Stimulated activated CD8-positive, alpha-beta memory T cell treated with anti-CD3 and anti-CD28 coated beads, Interleukin-7, amount 100 ng/mL, for 24 hours (primary cell): ENCODE measurements at places on chromosomes 2 and 18.

- DNase-seq = no peak
Measured at GRCh38 chr2:16368951-16369350, 296.7 kb downstream of the CYRIA start.

DNA sequence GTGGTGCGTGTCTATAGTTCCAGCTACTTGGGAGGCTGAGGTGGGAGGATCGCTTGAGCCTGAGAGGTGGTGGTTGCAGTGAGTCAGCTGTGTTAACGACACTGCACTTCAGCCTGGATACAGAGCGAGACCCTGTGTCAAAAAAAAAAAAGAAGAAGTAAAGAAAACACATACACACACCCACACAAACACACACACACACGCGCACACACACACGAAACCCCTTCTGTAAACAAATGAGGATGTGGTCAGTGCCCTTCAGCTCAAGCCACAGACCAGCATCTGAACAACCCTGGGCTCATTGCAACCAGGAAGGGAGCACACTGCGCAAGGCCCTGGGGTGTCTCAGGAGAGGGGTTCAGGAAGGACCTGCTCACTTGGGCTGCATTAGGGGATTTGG lies 47.9 kb upstream of the KCNF1 start:
- DNase-seq = no peak

DNA sequence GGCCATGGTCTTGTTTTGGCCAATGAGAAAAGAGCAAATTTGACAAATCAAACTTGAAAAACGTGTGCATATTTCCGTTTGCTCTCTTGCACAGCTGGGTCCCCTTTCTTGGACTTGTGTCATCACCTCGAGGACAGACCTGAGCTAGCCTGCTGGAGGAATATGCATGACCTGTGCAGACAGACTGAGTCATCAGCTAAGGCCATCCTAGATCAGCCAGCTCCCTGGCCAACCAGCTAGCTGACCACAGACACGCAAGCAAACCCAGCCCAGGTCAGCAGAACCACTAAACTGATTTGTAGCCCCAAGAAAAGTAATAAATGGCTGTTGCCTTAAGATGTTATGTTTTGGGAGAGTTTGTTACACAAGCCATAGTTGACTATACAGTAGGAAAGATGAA lies 61.3 kb upstream of the PAX3 start:
- no peak for DNase-seq

- DNase-seq = no peak
Measured at GRCh38 chr2:10909050-10909995, 2.4 kb upstream of the KCNF1 start.

GRCh38 chr2:200086911-200087310 lies 131.5 kb downstream of the MAIP1 start:
- no peak for DNase-seq

- peak; percentile 28 for DNase-seq
Measured at GRCh38 chr2:24491542-24492420, 727 bp downstream of the NCOA1 start.

DNA sequence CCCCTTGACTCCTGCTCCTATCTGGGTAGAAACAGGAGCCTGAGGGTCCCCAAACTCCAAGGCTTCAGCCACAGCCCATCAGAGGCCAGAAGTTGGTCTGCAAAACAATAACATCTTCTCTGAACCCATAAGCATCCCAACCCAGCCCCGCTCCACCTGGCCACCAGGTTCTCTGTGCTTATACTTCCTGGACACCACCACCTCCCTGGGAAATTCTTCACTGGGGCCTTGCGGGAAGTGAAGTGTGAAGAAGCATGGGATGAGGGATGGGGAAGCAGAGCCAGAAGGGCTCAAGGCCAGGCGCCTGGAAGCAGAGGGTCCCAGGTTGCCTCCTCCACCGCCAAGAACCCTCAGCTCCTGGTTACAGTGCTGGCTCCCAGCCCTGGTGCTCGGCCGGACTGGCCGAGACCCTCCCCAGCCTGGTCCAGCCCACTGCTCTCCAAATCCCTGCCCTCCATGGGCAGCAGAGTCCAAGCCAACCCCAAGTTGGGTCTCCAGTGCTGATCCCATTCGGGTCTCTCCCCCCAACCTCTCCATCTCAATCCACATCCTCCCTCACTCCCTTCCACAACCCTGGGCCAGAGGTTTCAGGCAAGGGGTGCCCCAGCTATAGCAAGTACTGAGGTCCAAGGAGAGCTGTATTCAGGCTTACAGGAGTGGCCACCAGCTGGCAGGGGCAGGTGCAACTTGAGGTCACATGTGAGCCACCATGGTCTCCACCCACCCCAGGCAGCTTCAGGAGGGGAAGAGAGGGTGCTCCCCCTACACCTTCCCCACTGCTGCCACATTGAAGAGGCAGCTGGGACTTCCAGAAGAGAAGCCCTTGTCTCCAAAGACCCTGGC lies 60.7 kb downstream of the TNS1 start:
- DNase-seq = no peak

DNA sequence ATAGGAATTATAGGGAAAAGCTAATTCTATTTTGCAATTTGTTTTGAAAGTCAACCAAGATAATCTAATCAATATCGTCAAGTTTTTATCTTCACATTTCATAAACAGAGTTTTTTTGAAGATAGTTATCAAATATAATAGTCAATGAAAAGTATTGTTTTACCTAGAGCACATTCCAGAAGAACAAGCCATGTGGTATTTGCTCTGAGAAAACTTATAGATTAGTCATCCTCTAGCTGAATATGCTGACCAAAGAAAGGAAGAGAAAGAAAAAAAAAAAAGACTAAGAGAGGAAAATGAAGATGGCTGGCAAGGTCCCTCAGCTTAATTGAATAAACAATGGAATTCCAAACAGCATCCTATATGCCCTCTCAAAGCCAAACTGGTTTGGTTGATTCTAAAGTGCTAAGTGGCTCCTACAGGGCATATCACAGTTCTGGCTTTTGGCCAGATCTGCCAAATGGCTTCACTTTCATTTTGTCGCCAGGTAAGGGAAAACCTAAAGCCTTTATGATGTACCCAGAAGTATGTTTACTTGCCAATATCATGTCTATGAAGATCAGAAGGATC lies 132.6 kb downstream of the VWC2L start:
- no peak for DNase-seq

- no peak for DNase-seq
Measured at GRCh38 chr2:187168720-187169713, 279.0 kb downstream of the CALCRL start.

DNA sequence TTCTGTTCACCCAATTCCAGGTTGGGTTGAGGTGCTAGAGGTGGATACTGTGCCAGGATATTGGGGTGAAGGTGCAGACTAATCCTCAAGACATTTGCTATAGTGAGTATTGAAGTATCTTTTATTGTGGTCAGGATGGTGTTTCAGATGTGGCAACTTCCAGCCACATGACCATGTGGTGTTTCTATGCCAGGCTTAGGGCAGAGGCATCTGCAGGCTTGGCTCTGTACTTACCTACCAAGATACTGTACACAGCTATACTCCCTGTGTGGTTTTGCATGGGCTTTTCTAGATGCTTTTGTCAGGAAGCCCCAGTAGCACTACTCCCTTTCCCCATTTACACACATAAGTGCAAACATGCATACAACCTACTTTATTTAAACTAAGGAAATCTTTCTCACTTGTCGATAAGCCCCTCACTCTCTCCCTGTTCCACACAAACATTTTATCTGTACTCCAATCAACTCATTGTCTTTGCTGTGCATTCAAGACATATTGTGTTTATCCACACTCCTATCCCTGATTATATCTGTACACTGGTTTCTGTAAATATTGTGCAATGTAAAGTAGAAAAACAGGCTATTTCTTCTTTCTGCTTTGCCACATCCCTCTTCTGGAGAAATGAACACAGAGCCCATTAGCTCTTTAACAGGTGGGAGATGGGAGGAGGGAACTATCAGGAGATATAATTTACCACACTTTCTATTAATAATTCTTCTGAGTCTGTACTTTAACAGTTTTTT lies 12.3 kb downstream of the ARL6IP6 start:
- DNase-seq = no peak

DNA sequence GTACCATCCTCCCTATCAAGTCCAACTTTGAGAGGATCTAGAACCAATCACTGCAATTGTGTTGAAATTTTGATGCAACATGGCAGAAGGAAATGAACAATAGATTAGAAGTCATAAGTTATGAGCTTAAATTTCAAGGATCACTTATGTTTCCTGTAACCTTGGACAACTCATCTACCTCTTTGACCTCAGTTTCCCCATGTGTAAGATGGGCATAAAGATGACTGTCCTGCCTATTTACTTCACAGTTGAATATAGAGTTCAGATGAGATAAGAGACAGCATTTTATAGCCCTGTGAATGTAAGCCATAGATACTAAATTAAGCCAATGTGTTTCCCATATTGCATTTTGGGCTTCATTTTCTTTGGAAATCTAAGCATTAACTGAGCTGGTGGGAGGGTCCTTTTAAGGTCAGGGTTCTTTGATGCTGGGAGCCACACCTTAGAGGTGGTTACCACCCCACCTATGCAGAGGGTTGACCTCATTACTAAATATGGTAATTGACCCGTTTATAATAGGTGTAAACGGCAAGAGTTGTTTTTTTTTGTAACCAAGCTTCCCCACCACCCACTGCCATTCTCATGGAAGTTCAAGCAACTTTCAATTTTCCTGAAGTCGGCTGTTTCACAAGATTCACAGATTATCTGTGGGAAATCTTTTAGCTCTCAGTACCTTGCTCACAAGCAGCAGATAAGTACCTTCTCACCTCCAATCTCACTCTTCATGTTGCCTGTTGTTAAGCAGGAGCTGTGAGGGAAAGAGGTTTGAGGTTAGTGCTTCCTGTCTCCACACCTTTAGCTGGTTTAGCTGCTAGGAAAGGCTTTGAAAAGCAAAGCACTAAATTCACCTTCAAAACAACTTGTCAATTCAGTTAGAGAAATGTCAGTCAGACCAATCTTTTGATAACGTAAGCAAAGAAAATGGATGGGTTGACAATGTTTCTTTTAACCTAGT lies 13.3 kb downstream of the CD28 start:
- DNase-seq = no peak

- DNase-seq = no peak
Measured at GRCh38 chr2:31386172-31386571, 28.4 kb downstream of the XDH start.

DNA sequence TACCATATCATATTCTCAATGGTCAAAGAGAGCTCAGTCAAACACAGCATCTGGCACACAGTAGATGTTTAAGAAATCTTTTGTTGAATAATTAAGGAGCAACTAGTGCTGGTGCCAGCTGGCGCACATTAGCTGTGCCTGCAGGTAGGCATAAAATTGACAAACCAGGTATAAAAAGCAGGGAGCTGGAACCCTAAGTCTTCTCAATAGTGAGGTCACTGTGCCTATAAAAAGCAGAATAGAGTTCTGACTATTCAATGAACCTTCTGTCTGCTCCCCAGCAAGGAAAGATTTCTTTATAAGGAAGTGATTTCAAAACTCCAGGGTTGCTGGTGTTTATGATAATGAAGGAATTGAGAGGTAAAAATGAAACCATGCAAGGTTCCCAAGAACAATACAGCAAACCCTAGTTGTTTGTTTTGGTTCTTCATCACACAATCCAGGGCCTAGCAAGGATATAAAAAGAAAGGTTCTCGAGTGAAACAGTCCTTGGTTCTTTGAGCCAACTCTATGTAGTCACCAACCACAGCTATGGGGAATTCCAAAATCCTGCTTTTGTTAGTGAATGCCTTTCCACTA lies 76.1 kb downstream of the THADA start:
- no peak for DNase-seq

GRCh38 chr2:8461341-8461740 lies 220.5 kb upstream of the ID2 start:
- DNase-seq = no peak

GRCh38 chr2:180677200-180677599 lies 303.2 kb upstream of the UBE2E3 start:
- no peak for DNase-seq

GRCh38 chr2:199973703-199974102 lies 18.3 kb downstream of the MAIP1 start:
- DNase-seq = no peak

DNA sequence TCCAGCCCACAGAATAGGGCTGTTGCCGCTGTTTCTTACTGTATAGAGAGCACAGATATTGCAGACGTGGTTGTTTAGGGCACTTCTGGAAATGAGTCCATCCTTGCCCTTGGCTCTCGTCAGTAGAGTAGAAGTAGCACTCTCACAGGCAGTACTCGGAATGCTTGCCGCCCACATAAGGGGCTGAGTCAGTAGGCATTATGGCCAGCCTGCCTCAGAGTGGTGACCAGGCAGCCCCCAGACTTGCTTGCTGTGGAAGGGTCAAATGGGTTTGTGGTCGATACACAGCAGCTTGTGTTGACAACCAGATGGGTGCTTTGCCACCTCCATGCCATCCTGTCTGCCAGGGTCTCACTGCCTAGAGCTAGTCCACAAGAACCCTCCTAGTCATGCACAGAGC lies 38.7 kb downstream of the PLEKHB2 start:
- no peak for DNase-seq
